ENCODE measurements at places on chromosomes 1 and 21.

DNA sequence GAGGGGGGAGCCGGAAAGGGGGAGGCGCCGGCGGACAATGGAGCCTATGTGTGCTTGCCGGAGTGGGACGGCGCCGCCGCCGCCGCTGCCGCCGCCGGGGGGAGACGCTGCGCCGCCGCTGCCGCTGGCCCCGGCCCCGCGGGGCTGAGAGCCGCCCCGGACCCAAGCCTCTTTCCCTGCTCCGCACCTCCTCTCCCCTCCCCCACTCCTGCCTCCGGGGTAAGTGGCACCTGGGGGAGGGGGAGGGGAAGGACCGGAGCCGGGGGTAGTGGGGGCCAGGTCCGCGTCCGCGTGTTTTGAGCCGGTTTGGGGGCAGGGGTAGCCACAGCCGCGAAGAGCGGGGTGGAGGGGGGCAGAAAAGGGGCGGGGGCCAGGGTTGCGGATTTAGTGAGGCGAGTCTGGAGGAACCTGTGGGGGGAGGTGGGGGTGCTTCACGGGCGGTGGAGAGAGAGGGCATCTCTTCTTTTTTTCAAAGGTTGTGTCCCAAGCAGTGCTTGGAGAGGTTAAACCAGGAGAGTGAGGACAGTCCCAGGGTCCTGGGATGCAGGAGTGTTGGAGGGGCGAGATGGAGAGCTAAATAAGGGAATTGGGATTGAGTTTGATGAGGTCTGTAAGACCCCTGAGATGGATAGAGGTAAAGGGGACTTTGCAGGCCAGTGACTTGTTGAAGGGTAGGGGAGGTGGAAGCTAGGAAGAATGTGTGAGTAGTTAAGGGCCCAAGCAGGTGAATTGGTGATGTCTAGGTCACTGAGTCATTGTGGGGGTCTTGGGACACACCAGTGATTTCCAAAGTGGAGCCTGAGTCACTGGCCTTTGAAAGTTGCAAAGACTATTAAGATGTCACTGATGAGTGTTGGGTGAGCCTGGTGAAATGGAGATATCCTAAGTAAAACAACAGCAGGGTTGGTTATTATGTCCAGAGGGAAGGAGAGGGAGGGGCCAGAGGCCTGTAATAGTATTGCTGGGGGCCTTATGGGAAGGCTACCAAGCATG lies 59.1 kb downstream of the BCL9 start:
- no peak for DNase-seq

DNA sequence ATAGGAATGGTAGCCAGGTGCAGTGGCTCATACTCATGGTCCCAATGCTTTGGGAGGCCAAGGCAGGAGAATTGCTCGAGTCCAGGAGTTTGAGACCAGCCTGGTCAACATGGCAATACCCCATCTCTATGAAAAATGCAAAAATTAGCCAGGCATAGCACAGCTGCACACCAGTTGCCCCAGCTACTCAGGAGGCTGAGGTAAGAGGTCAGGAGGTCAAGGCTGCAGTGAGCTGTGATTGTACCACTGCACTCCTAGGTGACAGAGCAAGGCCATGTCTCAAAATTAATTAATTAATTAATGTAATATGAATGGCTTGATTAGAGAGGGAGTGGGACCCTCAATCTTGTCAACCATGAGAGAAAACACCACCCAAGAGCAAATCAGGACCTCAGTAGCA lies 198.7 kb upstream of the DUSP10 start:
- DNase-seq, result no peak

GRCh38 chr21:15788847-15789523 lies 59.2 kb downstream of the USP25 start:
- DNase-seq, result no peak

- no peak for DNase-seq
These were observed 70.8 kb downstream of the RWDD3 start for GRCh38 chr1:95304803-95305202.

DNA sequence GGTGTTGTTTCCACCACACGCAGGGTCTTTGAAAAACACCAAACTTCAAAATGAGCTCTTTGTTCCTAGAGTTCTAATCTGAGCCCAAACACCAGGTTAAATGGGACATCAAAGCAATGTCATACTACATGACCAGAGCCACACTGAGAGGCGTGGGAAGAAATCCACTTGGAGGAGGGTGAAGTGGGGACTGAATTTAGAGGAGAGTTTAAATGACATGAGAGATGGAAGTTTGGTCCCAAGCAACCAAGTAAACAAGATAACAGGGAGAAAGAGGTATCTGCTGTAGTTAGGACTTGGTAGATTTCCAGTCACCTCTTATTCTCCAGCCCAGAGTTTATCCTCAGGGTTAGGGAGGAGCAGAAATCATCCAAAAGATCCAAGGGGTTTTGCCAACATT lies 290.9 kb upstream of the FAM78B start:
- DNase-seq, result no peak

All from amygdala (tissue), 56 donors.